ENCODE measurements at places on chromosomes 2 and 18.
A peak's percentile ranks its signal among the peaks of the same experiment; 100 is the strongest.

DNA sequence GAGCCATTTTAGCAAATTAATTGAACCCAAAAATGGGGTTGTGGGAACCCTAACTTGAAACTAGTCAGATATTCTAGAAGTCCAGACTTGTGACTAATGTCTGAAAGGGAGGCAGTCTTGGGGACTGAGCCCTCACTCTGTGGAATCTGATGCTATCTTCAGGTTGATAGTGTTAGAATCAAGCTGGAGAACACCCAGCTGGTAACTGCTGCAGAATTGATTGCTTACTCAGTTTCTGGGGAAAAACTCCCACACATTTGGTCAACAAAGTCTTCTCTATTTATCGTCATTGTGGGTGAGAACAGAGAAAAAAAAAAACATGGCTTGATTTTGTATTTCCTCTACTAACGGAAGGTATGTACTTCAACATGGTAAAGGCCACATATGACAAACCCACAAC lies 1925.8 kb upstream of the CELF4 start:
- no peak for DNase-seq

DNA sequence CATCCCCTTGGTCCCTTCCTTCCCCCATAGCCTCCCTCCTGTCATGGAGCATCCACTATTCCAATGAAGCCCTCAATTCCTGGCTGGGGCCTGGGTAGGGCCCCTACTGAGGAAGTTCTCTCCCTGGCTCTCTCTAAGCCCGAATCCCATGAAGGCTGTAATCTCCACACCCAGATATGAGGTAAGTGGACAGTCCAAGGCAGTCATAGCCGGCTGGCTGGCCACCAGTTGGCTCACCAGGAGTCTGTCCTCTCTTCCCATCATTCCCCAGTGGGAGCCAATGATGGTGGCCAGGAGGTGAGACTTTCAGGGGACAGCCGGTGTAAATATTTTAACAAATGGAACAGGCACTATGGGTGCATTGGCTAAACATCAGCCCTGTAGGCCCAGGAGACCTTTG lies 6.8 kb upstream of the TAF1B start:
- DNase-seq: no peak

DNA sequence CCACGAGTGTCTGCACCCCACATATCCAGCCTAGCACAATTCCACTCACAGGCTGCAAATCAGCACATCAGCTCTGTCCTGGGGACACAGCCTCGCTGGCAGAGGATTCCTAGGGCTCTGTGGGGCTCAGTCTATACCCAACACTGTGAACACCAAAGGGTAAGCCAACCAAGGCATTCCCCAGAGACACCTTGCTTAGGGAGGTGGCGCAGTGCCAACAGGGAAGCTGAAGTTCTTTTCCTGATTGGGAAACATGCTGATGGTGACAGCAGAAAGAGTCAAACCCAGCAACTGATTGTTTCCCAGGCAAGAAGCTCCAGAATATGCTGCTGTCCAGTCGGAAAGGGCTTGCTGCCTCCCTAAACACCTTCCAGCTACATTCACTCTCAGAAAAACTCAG lies 55.8 kb downstream of the TTC32 start:
- DNase-seq: no peak

GRCh38 chr2:235170536-235171521 lies 219.0 kb downstream of the SH3BP4 start:
- DNase-seq: peak; percentile 16

DNA sequence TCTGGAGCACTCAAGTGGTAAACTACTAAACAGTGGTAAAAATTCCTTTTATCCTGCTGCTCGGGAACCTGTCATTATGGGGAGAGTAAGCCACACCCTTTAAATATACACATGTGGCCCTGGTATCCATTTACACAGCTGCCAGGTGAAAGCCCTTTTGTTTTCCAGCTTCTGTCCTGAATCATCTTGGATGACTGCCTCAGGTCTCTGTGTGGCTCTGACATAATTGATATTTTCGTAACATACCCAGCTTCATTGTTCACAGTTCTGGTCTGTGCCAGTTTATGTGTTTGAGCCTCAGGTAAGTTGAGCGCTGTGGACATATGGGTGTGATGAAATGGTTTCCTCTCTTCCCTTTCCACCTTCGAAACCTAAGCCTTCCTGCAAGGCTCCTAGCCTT lies 15.7 kb upstream of the TTC39C start:
- peak; percentile 81 for DNase-seq

DNA sequence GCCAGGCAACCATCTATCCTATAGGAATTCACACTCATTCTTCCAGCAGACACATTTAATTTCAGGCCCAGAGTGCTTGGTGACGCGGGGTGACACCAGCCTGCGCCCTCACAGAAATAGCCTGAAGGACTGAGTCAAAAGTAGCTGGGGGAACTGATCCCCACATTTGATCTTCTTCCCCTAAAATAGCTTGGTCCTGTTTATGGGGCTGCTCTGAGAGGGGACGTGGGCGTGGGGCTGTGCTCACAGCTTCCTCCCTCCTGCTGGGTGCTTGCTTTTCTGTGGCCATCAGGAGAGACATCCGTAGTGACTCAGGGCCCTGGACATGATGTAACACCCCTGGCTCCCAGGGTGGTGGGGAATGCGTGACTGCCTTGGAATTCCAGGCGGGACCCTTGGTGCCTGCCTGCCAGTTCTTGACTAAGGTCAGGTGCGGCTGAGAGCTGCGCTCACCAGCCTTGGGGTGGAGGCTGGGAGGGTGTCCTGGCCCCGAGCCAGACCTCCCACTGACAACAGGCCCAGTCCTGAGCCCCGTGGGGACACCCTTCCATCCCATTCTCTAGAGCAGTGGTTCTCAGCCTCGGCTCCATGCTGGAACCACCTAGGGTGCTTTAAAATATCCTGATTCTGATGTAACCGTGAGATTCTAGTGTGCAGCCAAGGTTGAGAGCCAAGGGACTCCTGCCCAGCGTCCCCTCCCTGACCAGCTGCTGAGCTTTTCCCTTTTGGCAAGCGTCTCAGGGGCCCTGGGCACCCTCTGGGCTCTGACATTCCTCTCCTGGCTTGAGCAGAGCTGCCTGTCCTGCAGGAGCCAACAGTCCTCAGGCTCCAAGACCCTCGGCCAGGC lies 47.4 kb upstream of the SMAD7 start:
- DNase-seq: no peak

DNA sequence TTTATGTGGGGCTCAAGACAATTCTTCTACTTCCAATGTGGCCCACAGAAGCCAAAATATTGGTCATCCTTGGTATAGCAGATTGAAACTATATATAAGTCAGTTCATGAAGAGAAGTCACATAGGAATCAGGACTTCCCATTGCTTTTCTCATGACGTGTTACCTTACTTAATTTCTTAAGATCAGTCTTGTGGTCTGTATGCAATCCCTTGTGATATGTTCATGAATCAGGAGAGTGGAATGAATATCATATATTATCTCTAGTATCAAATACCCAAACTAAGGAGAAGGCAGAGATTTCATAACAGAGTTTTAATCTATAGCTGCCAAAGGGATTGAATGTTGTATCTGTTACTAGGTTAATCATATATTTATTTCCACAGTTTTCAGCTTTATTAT lies 1390.4 kb downstream of the SUCLG1 start:
- DNase-seq: no peak

DNA sequence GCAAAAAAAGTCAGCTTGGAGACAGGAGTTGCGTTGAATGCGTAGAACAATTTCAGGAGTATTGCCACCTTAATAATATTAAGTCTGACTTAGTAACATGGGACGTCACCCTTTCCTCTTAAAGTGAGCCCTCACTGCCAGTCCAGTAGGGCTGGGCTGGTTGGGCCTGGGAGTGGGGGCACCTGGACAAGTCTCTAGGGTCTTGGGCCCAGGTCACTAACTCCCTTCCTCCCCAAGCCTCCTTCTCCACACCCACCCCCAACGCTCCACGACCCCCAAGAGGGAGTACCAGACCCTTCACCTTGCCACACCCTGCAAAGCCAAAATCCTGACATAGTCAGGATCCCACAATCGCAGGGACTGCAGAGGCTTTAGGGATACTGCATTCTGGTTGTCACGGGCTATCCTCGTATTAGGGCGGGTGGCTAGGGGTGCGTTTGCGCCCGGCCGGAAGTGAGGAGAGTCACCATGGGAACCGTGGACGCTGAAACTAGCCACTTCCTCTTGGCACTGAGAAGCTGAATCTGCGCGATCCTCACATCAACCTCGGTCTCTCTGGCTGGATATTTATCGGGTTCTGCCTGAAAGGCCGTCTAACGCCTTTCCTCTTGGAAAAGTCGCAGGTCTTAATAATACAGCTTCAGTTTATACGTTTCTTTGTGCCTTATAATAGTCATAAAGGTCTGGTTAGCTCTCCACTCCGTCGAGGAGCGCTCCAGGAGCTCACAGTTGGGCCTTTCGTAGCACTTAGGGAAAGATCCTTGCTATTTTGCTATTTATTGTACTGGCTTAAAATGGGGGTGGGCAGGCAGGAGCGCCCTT lies 10.3 kb upstream of the CXXC1 start:
- peak; percentile 34 for DNase-seq

- no peak for DNase-seq
Measured at GRCh38 chr18:54961016-54961423, 1.8 kb upstream of the CCDC68 start.

GRCh38 chr2:127575941-127576432 lies 40.5 kb downstream of the MYO7B start:
- DNase-seq: no peak

DNA sequence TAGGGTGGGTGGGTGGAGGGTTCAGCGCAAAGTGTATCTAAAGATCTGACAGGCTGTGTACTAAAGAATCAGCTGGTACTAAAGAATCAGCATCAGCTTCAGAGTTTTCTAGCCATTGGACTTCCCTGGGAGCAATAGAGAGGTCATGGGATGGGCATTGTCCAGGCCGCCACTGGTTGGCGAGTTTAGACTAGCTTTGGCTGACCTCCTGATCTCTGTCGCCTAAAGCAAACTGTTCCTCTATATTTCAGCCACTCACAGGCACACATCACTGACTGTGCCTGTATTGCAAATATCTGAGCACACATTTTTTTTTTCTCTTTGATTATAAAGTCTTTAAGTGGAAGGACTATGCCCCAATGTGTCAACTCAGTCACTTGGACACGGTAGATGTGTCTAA lies 267.8 kb upstream of the SKOR2 start:
- DNase-seq: no peak

DNA sequence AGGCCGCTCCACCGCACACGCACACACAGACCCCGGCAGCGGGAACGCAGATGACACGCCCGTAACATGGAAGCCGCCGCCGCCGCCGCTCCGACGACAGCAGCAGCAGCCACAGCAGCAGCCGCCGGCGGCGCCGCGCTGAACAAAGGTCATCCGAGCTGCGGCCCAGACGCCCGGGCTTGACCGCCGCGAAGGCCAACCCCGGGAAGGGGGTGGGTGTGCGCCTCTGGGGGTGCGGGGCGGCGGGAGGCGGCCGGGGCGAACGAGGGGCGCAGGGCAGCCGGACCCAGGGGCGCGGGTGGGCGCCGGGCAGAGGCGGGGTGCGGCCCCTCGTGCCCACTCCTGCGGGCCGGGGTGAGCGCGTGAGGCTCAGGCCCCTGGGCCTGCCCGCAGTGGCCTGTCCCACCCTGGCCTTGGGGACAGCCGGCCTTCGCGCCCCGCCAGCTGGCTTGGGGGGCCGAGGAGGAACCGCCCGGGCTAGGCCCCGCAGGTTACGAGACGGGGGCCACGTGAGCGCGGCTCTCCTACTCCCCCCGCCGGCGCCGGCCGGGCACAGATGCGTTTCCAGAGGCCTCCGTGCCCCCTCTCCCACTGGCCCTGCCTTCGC lies 1.0 kb upstream of the ZNF532 start:
- no peak for DNase-seq

DNA sequence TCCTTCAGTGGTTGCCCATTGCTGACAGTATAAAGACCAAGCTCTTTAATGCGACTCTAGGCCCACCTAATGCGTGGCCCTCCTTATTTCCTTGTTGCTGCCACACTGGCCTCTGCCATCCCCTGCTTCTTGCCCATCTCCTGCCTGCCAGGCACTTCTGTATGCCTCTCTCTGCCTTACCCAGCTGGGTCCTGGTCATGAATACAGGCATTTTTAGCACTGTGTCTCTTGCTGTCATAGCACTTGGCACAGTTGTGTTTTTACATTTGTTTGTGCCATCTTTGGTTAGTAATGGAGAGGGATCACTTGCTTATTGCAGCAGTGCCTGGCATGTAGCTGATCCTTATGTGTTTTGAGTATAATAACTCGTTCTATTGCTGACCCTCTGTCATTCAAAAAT lies 38.7 kb downstream of the MAP4K4 start:
- DNase-seq: no peak

GRCh38 chr2:236679884-236680860 lies 110.5 kb downstream of the ACKR3 start:
- peak; percentile 58 for DNase-seq

GRCh38 chr2:45884126-45884525 lies 232.7 kb downstream of the PRKCE start:
- DNase-seq: no peak
